ENCODE measurements at places on chromosomes 7 and 10.

DNA sequence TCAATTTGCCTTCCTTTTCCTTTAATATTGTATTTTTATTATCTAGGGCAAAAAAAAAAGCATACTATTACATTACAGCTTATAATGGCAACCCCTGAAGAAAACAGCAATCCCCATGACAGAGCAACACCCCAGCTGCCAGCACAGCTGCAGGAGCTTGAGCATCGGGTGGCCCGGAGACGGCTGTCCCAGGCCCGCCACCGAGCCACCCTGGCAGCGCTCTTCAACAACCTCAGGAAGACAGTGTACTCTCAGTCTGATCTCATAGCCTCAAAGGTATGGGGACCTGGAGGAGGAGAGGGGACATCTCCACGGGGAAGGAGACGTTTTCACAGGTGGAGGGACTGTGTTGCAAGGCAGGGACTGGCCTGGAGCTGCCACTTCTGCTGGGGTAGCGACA, 6.8 kb downstream of the STRA8 start:
- DNase-seq: no peak

GRCh38 chr10:23418051-23418681, 20.7 kb upstream of the OTUD1 start:
- DNase-seq: no peak

DNA sequence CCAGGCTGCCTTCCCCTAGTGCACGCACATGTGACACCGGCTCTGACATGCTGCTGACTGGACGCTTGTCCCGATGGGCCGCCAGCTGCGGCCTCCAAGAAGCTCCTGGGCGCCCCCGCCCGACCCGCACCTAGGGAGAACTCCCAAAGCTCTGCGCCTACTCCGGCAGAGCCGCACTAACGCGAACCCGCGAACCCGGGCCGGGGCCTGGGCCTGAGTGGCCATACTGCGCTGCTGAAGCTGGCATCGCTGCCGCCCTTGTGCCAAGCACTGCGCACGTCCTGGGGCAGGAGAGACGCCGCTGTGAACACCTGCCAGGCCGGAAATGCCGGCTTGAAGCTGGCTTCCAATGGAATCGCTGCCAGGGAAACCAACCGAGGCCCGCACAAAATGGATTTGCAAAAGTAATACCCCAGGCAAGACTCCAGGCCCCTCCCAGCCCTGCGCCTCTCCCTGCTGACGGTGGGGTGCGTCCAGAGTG, 85.1 kb downstream of the WASHC2A start:
- DNase-seq: no peak

DNA sequence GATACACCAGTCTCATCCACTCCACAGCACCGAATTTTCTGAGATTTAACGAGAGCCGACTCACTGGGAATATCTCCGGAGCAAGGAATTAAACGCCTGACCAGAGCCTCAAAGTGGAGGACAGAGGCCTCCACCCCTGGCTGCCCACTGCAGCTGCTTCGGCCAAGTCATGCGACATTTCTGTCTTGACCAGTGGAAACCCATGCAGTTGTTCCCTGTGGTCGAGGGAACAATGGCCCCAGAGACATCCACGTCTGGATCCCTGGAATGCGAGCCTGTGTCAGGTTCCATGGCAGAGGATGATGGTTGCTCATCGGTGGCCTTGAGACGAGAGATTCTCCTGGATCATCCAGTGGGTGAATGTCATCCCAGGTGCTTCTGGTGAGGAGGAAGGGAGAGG, 65.7 kb upstream of the INSIG1 start:
- no peak for DNase-seq

- DNase-seq: peak; percentile 60
Measured at GRCh38 chr7:130560972-130561371, 69.1 kb downstream of the MEST start.

GRCh38 chr10:69807696-69808095, 6.0 kb downstream of the COL13A1 start:
- no peak for DNase-seq

GRCh38 chr7:19001854-19002253, 115.6 kb downstream of the TWIST1 start:
- no peak for DNase-seq

GRCh38 chr10:70459061-70459773, 17.7 kb upstream of the NODAL start:
- DNase-seq: no peak
